Hematopoietic multipotent progenitor cell treated with erythropoietin and hydrocortisone succinate and interleukin-3 and kit ligand, for 6 days (in vitro differentiated cells): ENCODE measurements at places on chromosomes 7 and 10.

- no peak for DNase-seq
Observed at GRCh38 chr7:832167-832967, at the start of gene SUN1. Gene SUN1 (plus strand): TSS chr7:832476. CDS start chr7:832525, 49 bp downstream.

DNA sequence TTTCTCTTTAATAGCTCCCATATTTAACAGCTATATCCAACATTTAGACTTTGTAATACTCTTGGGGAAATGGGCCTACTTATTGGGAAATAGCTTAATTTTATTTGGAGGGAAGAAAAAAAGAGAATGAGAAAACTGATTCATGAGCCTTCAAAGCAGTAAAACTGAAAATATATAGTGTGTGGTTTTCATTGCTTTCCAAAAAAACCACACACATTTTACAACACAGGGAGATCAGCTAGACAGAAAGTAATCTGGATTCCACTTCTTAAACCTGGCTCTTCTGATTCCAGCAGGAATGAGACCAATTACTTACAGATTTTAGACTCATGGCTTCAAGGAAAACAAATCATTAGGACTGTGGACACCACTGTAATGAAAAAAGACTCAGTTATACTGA is 48.7 kb downstream of the CH25H start:
- no peak for DNase-seq

GRCh38 chr10:48449501-48450232 is 143.2 kb downstream of the MAPK8 start:
- DNase-seq, result no peak

DNA sequence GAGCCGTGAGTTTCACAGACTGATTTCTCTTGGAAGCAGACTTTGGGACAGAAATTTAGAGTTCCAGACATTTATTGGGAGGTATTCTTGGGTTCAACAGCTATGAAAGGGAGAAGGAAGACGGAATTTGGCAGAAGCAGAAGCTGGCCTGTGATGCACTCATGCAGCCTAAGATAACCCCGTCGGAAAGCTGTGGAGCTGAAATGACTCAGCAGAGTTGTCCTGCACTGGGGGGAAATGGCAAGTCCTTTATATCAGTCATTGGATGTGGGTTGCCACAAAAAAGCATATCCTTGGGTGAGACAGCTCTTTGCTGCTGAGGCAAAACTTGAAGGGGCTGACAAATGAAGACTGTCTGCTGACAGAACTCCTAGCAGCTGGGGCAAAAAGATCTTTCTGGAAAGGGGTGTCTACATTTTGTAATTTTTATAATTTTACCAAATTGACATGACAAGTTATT is 11.5 kb upstream of the MICU1 start:
- peak; percentile 97 for DNase-seq

GRCh38 chr10:24726626-24727025 is 2.9 kb upstream of the ARHGAP21 start:
- DNase-seq, result no peak

DNA sequence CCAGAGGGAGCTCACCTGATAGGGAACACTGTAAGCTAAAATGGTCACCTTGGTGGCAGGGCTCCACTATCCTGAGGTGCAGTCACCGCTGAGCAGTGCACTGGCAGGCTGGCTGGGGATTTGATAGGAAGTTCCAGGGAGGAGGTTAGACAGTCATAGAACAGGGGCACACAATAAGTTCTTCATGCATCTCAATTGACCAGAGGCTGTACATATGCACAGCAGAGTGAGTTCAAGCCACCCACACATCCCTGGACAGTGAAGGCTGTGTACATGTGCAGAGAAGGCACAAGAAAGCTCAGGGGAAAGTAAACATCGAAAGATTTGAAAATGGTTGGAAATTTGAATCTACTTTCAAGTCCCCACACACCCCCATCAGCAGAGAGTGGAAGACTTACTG is 13.9 kb downstream of the PRTFDC1 start:
- DNase-seq, result no peak

DNA sequence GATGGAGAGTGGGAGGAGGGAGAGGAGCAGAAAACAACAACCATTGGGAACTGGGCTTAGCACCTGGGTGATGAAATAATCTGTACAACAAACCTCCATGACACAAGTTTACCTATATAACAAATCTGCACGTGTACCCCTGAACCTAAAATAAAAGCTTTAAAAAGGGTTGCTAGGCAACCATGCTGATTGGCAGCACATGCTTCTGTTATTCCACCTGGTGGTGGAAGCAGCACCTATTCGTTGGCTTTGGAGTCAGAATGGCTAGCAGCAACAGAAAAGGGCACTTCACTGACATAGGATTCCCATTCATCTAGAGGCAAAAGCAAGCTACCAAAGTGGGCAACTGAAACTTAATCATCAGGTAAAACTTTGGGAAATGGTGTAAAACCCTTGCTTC is 57.1 kb downstream of the RELN start:
- no peak for DNase-seq

DNA sequence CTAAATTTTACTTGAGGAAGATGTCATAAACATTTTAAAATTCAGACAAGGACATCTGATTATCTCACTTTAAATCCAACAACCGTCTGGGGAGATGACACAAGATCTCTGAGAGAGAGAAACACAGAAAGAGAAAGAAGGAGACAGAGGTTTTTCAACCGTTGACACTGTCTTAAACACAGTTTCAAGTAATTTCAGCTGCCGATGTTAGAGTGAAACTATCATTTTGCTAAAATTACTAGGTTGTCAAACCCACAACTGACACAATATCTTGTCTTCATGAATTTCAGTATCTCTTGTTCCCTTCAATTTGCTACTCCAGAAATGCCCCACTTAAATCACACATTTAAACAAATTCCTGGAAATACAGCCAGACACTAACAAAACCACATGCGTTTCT is 174.8 kb downstream of the RAPGEF5 start:
- DNase-seq, result no peak

DNA sequence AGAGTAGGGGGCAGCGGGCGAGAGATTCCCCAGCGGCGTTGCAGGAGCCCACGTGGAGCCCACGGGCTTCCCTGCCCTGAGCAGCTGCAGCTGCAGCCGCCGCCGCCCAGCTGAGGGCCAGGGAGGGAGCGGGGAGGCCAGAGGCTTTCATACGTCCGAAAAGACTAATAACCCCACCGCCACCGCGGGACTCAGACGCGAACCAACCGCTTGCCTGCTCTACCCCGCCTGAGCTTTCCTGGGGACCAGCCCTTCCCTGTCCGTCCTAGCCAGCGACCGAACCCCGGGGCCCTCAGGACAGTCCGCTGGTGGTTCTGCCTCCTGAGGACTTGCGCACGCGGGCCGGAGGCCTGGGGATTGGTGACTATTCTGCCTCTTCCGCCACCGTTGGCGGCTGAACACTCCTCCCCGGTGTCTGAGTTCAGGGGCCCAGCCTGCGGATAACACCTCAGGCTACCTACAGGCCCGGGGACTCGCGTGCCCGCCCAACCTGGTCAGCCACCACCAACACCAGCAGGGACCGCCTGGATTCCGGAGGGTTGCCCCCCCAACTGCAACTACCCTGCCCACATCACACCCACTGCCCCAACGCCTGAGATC is 18.4 kb downstream of the IFT22 start:
- no peak for DNase-seq

DNA sequence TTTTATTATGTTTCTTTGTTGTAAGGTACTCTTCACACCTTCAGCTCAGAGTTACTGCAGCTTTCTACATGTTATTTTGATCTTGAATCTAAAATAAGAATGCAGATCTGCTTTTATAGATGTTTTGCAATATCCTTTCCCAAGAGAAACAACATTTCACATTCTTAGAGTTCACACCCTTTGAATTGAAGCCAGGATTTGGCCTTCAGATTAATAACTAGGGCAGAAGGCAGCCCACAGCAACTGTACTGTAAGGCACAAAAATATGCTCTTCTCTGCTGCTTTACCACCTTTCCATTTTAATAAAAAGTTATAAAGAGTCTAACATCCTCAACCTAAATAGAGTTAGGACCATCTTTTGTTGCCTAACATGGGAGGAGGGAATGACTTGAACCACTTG is 224.7 kb downstream of the LHFPL3 start:
- DNase-seq, result no peak

- no peak for DNase-seq
Observed at GRCh38 chr10:75101416-75102251, 9.8 kb upstream of the SAMD8 start.

GRCh38 chr10:44951576-44952226 is 7.9 kb upstream of the RASSF4 start:
- no peak for DNase-seq

GRCh38 chr7:36005876-36006275 is 147.2 kb upstream of the EEPD1 start:
- no peak for DNase-seq
